ENCODE measurements at places on chromosomes 16 and 17. TPM values are rescaled to one million over a fixed set of nuclear protein-coding genes. Genes with fewer than 3 reads are reported as not detected.

RCVRN gene
- not detected for total RNA-seq

CIBAR2 gene
- not detected for total RNA-seq

PRSS21 gene
- 0.65 TPM for total RNA-seq

CRYBA1 gene
- not detected for total RNA-seq

KRTAP4-3 gene
- not detected for total RNA-seq

HBA1 gene
- total RNA-seq = not detected

CRAMP1 gene
- 10.4 TPM for total RNA-seq

RARA gene
- total RNA-seq = 8.8 TPM

MEIOB gene
- total RNA-seq = not detected

SALL1 gene
- not detected for total RNA-seq

RNF222 gene
- not detected for total RNA-seq
